ENCODE measurements at places on chromosomes 12 and 14.
A peak's percentile ranks its signal among the peaks of the same experiment; 100 is the strongest.

GRCh38 chr12:130013771-130014484 is 110.1 kb upstream of the TMEM132D start:
- DNase-seq, result peak; percentile 68

GRCh38 chr12:123896767-123897166 is 75.9 kb downstream of the CCDC92 start:
- DNase-seq, result no peak

- no peak for DNase-seq
Observed at GRCh38 chr12:43291516-43291915, 260.5 kb downstream of the ADAMTS20 start.

- no peak for DNase-seq
Observed at GRCh38 chr14:89443042-89443629, 26.1 kb upstream of the FOXN3 start.

DNA sequence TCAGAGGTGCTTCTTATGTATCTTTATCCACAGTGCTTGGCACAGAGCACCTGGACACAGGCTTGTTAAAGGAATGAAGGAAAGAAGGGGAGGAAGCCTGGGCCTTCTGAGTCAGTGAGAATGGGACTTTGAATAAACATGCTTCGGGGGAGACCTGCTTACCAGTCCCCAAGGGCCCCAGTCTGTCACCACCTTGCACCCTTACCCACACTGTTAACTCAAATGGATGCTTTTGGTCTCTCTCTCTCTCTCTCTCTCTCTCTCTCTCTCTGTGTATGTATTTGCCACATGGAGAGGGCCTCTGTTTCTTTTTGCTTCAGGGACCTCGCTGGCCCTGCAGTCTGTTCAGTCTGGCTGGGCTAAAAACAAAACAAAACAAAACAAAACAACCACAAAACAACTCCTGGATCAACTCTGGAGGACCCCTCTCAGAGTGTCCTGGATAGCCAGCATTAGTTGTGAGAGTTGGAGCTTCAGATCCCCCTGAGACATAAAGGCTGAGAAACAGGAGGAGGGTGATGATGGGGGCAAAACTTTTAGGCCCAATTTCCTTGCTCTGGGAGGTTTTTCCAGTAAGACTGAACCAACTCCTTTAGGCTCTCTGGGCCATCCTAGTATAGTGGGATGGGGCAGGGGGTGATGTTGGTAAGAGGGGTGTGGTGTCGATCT is 1.9 kb downstream of the KIF5A start:
- no peak for DNase-seq

DNA sequence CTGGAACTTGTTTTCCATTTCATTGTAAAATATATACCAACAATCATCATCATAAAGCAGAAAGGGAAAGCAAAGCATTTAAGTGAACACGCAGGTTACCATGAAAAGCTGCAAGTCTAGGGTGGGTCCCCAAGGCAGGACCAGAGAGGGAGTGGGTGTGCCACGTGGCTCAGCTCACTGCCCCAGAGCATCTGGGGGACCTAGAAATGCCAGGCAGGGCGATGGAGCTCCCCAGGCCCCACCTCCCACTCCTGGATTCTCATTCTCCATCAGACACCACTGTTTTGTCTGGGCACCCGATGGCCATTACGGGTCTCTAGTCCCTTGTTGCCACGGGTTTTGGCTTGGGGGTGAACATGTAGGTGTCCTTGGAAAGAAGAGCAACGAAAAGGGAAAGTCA is 34.7 kb downstream of the BCL11B start:
- no peak for DNase-seq

GRCh38 chr14:59126714-59127436 is 61.6 kb upstream of the DAAM1 start:
- peak; percentile 39 for DNase-seq

DNA sequence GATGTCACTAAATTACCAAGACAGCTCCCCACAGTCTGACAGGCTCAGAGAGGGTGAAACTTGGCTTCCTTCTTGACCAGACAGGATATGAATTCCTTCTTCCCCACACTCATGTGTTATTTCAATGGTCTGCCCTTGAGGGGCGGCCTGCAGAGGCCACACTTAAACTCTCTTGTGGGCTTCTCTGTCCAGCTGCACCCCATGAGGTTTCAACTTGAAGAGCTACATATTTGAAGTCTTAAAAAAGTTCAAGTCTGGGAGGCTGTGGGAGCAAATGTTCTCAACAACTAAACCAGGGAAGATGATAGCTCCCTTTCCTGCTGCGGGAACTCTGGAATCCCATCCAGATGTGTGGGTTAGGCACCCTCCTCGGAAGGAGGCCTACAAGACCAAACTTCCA is 98.3 kb downstream of the TTC7B start:
- DNase-seq, result no peak

DNA sequence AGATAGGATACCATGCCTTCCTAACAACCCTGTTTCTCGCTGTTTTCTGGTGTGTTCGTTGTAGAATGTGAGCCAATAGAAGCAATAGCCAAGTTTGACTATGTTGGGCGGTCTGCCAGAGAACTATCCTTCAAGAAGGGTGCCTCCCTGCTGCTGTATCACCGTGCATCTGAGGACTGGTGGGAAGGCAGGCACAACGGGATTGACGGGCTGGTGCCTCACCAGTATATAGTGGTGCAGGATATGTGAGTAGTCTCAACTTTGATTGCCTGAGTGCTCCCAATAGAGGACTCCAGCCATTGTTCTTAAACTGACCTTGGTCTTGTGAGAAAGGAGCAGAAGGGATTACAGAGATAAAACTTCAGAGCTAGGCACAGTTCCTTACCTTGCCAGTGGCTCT is 96.2 kb downstream of the KICS2 start:
- DNase-seq, result no peak

GRCh38 chr12:2168808-2169207 is 116.0 kb downstream of the CACNA1C start:
- no peak for DNase-seq

- DNase-seq, result no peak
Observed at GRCh38 chr12:110545812-110546211, 37.3 kb downstream of the PPTC7 start.
